ENCODE measurements at places on chromosomes 7 and 10.

DNA sequence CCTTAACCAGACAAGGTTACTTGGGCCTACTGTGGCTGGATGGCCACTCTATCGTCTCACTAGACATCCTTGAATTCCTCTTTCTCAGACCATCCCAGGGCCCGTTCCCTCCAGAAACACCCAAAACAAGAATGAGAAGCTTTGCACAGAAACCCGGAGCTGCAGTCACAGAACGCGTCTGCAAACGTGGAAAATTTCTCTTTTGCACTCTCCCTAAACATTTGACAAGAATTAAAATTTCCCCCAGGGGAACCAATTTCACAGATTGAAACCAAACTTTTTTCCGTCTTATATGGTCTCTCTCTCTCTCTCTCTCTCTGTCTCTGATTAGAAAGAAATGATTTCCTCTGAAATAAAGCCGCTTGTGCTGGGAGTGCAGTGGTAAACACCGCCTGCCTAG lies 120.7 kb downstream of the MKX start:
- DNase-seq = no peak

DNA sequence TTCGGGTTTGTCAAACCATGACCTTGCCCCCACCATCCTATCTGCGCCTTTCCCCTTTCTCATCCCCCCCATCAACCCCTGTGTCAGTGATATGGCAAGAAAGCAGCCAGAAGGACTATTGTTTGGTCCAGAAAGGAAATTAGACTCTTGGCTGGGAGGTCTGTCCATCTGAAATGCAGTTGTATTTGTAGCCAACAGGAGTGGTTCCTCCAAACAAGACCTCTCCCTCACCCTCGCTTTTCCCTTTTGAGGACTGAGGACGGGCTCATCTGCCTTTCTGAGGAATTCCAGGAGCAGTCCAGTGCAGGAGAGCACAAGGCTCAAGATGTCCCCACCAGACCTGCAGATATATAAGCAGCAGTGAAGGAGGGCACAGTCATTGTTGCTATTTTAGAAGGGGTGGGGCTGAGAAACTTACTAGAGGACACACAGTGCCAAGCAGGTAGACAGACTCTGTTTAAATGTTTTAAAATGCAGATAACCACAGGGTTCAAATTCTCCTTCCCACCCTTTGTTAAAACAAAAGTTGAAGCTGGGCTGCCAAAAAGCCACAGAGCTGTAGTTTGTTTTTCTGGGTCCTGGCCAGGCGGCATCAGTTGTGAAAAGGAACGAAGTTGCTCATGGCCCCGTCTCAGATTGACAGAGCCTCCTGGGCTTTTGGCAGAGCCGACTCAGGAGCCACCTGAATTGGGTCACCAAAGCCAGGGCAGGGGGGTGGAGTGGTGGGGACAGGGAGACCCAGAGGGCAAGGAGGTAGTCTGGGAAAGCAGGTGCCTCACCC lies 37.3 kb downstream of the CYP17A1 start:
- DNase-seq = no peak

DNA sequence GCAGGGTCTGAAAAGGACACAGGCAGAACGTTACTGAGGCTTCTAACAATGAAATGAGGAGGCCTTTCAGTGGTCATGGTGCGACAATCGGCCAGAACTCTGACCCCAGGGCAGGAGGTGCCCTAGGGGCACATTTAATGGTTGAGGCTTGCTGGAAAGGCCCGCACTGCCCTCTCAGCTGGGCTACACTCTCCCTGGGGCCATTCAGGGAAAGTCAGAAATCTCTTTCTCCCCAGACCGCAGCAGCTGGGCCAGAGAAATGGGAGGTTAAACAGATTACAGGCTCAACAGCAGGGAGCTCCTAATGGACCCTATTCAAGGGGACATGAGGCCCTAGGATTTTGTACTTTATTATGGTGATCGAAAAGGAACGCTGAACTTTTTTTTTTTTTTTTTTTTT lies 85.6 kb upstream of the FGFR2 start:
- DNase-seq = no peak

DNA sequence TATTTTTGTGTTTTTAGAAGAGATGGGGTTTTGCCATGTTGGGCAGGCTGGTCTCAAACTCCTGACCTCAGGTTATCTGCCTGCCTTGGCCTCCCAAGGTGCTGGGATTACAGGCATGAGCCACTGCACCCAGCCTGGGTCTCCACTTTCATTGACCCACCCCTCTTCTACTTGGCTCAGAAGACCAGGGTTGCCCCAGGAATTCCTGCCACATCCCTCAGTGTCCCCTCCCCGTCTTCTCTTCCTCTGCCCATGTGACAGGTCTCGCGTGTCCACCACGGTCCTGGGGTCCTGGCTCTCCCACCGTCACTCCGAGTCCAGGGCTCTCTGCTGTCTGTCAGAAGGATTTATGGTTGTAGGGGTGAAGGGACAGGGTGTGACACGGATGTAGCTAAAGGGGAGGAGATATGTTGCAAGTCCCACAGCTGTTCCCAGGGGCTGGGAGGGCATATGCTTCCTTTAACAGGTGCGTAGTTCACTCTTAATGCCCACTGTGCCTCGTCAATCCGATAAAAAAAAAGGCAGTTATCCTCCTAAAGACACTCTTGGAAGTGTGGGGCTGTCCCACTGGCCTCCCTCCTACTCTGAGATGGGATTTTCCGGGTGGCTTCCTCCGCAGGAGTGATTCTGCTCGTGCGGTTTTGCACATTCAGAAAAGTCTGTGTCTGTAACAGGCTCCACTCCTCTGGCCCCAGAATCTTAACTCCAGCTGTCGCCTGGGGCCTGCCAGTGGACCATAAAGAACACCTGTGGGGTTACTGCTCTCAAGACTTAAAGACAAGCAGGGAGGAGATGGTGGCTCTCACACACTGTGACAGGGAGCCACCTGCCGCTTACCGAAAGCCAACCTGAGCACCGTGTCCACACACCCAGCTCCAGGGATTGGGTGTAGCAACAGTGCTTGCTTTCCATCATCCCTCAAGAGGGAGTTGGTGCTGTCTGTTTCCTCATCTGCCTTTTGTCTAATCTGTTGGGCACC lies 36.7 kb upstream of the SHH start:
- no peak for DNase-seq

GRCh38 chr7:135510592-135511183 lies 786 bp upstream of the CNOT4 start:
- no peak for DNase-seq

GRCh38 chr10:110985497-110986275 lies 66.3 kb downstream of the SHOC2 start:
- DNase-seq = no peak

DNA sequence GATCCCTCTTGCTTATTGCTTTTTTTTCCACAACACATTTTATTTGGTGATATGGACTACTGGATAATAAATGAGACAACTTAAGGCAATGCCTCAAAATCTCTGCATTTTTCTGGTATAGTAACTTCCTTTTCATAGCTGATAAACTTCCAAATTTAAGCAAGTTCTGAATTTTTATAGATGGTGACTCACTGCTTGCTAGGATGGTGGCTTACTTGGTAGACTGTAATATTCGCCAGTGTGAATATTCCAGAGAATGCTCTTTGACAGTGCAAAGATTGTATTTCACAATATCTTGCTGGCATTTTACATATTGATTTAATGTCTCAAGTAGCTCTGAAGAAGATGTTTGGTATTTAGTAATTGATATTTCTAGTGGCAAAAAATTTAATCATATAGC lies 472.4 kb downstream of the TFEC start:
- no peak for DNase-seq

GRCh38 chr7:138657854-138658386 lies 43.2 kb downstream of the SVOPL start:
- DNase-seq = no peak

- no peak for DNase-seq
These were observed 4.7 kb downstream of the PLAC9 start for GRCh38 chr10:80137031-80137862.

GRCh38 chr10:101464599-101464998 lies 110.6 kb downstream of the BTRC start:
- no peak for DNase-seq

DNA sequence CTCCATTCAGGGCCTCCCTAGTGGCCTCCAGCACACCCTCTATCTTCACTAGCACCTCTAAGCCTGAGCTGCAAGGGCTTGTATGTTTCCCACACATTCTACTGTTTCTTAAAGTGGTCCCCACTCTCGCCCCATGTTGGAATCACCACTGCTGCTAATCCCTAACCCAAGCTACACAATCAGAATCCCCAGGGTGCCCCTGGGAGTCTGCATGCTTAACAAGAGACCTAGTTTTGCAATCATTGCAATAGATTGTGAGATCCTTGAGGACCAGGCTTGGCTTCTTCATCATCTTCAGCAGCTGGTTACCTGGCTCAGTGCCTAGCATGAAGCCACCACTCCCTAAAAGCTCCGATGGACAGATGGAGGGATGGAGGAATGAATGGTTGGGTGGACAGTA lies 113.9 kb downstream of the MYOF start:
- DNase-seq = no peak

DNA sequence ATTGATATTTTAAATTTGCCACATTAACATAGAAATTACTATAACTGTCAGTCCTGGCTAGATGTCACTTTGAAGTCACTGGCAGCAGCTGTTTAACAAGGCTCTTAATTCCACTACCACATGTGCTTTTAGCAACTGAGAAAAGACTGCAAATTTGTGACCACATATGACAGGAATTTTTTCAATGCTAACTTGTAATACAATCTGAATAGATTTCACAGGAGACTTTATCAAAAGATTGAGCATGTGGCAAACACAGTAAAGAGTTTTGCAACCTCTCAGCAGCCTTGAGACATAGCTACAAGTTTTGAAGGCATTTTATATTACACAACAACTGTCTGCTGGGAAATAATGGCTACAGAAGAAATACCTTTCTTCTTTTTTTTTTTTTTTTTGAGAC lies 73.0 kb downstream of the MICU1 start:
- DNase-seq = no peak

DNA sequence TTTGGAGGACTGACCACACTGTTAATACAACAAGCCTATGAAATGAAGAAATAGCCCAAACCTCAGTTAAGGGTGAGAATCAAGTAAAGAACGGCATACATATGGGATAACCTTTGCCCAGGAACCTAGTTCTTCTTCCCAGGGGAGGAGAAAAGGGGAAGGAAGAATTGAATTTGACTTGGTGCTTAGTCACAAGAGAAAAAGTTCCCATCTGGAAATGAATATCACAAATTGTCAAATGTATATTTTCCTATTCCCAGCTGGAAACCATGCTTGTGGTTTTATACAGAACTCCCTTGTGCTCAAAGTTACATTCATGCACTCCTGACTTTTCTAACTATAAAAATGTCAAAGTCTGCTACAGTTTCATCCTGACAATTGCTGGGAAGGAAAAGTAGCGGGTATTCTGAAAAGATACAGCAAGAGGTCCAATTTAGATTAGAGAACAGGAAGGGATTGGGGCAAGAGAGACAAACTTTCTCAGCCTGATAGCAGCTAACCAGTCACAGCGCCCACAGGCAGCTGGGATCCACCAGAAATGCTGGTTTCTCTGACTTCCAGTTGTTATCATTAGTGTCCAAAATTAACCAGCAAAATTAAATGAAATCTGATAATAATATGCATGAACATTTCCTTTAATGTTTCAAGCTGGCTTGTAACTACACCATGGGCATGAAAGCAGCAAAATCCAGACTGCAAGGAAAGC lies 18.6 kb upstream of the GSAP start:
- no peak for DNase-seq

- DNase-seq = no peak
These were observed 388 bp downstream of the CNOT4 start for GRCh38 chr7:135509589-135509838.

- no peak for DNase-seq
These were observed 2.8 kb upstream of the PDK4 start for GRCh38 chr7:95599069-95599468.

GRCh38 chr10:16663444-16663843 lies 141.8 kb upstream of the C1QL3 start:
- DNase-seq = no peak

DNA sequence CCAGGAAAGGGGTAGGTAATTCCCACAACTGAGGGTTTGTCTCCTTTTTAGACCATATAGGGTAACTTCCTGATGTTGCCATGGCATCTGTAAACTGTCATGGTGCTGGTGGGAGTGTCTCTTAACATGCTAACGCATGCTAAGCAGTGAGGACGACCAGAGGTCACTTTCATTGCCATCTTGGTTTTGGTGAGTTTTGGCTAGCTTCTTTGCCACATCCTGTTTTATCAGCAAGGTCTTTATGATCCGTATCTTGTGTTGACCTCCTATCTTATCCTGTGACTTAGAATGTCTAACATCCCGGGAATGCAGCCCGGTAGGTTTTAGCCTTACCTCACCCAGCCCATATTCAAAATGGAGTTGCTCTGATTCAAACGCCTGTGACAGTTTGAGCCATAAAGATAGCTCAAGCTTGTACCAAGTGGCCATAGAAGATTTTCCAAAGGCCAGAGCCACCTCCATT lies 176.0 kb upstream of the NAMPT start:
- DNase-seq = no peak

DNA sequence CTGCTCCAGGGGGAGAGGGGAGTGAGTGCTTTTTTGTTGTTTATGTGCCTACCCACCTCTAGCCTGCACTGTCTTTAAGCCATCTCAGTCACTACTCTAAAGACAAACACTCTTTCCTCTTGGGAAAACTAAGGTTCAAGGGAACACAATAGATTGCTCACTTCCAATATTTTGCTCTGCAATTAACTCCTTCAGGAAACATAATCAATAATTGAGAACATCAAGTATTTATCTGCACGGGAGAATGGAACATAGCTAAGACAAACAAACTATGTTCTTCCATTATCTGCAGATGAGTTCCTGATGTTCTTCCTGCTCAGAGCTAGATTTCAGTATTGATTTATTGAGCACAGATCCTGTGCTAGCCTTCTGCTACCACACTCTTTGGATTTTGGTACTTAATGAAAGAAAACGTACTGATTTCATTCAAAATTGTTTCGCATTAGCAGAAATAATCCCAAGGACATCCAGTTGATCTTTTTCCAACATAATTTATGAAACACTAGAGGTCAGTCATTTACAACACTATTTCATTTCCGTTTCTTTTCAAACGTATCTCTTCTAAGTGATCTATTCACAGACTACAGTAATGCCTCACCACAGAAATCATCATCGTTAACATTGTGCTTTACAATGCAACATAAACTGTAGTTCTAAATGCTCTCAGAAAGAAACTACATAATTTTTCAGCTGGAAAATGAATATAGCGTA lies 8.3 kb downstream of the NEBL start:
- no peak for DNase-seq

DNA sequence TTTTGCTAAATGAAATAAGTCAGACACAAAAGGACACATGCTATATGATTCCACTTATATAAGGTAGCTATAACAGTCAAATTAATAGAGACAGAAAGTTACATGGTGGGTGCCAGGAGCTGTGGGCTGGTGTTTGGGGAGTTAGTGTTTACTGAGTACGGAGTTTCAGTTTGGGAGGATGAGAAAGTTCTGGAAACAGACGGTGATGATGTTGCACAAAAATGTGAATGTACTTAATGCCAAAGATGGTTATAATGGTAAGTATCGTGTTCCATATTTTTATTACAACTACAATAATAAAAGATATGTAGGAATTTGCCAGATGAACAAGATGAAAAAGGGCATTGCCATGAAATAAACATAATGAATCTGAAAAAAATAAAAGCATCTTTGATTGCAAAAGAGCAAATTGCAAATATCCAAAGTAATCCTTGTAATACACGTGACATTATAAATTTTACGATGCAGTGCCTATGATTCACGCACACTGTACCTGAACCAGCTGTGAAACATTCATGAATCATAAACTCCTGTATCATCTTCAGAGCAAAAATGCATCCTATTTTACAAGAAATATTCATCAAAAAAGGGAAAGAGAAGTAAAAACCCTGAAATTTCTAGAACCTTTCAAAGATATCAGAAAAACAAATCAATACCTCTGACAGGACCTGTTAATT lies 676.7 kb downstream of the PCDH15 start:
- no peak for DNase-seq

Data from activated CD8-positive, alpha-beta memory T cell treated with anti-CD3 and anti-CD28 coated beads for 4 hours (primary cell).